Motor neuron (in vitro differentiated cells): ENCODE measurements at places on chromosomes 6 and 20. TPM values are rescaled to one million over a fixed set of nuclear protein-coding genes. Genes with fewer than 3 reads are reported as not detected.
A peak's percentile ranks its signal among the peaks of the same experiment; 100 is the strongest.

CTAGE9 gene
- 0.10 and 0.14 TPM in 2 replicates for total RNA-seq

MATN4 gene
- not detected in 2 replicates for total RNA-seq

MRPL14 gene
- total RNA-seq: 36.7 and 38.8 TPM in 2 replicates

PSORS1C1 gene
- 1.3 and 5.4 TPM in 2 replicates for total RNA-seq

EDN3 gene
- total RNA-seq: 0.09 and 0.10 TPM in 2 replicates

DNA sequence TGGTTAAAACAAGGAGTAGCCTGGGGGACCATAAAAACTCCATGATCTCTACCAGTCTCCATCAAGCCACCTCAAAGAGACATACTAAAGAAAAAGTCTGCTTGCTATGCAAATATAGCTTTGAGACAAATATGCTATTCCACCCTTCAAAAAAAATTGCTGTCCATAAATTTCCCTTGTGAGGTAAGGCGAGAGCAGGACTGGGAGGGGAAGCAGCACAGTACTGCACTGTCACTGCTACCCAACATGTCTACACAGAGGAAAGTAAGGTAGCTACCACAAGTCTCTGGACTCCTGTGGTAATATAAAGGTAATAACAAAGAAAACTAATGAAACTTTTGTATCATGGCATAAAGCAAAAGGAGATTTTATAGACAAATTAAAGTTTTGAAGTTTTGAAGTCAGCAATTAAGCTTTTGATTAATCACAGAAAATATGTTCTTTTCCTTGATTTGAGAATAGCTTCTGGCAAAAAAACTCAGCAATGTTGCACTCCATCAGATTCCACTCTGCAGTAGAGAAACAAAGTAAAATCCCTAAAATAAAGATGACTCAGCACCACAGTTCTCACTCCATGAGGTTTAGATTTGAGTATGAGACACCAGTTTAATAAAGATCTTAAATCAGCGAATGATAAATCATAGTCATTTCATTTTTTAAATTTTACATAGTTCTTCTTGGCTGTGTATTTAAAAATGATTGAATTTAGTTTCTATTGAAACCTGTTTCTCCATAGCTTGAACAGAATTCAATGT, 602.4 kb downstream of the COL12A1 start:
- ATAC-seq: no peak

GRCh38 chr20:58374027-58374850, 14.8 kb upstream of the VAPB start:
- peak; percentile 44 for ATAC-seq

DNA sequence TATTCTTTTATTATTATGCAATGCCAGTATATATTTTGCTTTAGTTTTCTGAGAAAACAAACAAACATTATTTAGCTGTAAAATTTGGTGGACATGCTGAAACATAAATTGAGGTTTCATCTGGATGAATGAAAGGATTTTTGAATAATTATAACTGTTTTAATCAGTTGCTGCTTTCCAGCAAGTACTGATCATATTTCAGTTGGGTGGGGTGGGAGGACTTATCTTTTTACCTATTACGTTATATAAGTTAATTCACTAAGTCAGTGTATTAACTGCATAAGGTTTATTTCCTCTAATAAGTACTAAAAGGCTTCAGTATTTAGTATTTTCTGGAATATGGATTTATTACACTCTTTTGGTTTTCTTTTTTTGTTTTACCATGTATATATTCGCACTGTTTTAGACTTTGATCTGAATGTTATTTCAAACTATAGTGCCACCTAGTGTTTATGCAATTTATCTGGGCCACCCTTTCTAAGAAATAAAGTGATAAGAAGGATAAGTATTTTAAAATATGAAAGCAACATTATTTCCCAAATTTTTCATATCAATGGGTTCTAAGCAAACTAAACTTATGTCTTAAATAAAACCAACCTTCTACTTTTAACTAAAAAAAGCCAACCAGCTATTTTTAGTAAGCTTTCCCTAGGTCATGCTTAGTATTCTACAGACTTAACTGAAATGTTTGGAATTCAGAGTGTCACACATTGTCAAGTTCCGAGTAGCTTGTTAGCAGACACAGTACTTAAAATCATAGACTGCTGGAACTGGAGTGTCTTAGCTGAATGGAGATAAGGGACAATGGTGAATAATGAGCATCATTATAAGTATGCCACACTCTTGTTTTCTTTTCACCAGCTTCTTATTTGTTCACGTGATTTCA, 105.4 kb upstream of the MCHR2 start:
- ATAC-seq: peak; percentile 30

DNA sequence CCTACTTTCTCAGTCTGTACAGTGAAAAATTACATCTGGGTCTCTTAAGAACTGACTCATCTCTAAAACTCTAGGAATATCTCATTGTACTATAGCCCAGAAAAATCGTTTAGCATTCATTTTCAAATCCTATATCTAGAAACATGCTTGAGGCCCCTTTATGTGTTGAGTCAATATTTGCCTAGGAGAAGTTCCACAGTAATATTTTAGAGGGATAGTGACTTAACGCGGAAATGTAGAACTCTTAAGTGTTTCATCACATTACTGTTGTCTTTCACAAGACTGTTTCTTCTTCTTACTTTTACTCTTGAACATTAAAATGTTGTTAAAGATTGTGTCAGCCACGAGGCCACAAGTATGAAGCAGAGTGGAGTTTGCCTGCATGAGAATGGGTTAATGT, 23.0 kb upstream of the MYLIP start:
- ATAC-seq: no peak

GRCh38 chr20:10675450-10675848, 1.6 kb upstream of the JAG1 start:
- ATAC-seq: no peak

GRCh38 chr20:32832664-32833063, 12.9 kb downstream of the MAPRE1 start:
- no peak for ATAC-seq

GRCh38 chr20:35515949-35516645, 13.4 kb downstream of the C20orf173 start:
- ATAC-seq: peak; percentile 92

DNA sequence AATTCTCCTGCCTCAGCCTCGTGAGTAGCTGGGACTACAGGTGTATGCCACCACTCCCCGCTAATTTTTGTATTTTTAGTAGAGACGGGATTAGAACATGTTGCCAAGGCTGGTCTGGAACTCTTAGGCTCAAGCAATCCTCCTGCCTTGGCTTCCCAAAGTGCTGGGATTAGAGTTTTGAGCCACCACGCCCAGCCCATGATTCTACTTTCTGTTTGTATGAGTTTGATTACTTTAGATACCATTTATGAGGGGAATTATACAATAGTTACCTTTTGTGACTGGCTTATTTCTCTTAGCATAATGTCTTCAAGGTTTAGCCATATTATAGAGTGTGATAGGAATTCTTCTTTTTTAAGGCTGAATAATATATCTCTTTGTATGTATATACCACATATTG, 555.4 kb upstream of the FLRT3 start:
- ATAC-seq: no peak

DNA sequence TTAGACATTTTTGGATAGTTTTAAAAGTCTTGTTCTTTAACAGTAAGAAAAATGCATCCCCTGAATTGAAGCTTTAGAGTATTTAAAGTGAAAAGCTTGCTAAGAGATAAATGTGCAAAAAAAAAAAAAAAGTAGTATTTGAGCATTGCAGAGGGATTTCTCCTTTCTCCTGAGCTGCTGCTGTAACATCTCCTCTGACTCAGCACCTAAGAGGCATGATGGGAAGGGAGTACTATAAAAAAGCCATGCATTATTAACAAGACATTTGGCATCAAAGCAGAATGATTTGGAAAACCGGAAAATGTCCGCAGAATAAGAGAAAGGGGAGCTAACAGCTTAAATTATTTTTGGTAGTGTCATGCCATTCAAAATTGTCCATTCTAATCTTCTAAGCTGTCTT, 27.9 kb downstream of the B4GALT5 start:
- ATAC-seq: peak; percentile 56

- peak; percentile 89 for ATAC-seq
Observed at GRCh38 chr20:54067606-54068174, 2.7 kb downstream of the BCAS1 start.

- no peak for ATAC-seq
Observed at GRCh38 chr20:50675671-50676376, 15.5 kb downstream of the RIPOR3 start.

DNA sequence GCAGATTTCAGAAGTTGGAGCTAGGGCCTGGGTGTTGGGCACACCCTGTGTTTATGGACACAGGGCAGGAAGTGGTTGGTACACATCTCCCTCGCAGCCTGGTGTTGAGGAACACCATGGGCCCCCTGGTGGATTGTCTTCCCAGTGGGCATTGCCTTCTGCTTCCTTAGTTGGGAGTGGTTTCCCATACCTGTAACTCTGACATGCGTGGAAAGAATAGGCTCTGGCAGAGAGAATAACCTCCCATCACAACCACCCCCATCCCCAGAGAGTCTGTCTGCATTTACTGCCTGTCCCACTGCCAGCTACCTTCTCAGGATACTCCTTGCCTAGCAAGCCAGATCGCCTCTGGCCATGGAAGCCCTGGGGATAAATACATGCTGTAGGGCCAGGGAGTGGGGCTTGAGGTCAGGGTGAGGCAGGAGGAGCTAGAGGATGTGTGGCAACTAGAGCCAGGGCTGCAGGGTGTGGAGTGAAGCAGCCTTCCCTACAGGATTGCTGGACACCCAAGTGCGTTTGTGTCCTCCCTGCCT, 14.7 kb downstream of the LRRC73 start:
- peak; percentile 8 for ATAC-seq

- no peak for ATAC-seq
Observed at GRCh38 chr20:47136782-47137181, 219.7 kb downstream of the ZMYND8 start.
